ENCODE measurements at places on chromosomes 6 and 20. TPM values are rescaled to one million over a fixed set of nuclear protein-coding genes. Genes with fewer than 3 reads are reported as not detected.

Gene TPD52L1
- not detected for polyA plus RNA-seq

Gene SLC17A2
- not detected for polyA plus RNA-seq

Gene LMBRD1
- polyA plus RNA-seq: 41.4 TPM

Gene GPR31
- not detected for polyA plus RNA-seq

Gene OR2B6
- polyA plus RNA-seq: not detected

Gene CENPB
- polyA plus RNA-seq: 35.6 TPM

Gene MUCL3
- polyA plus RNA-seq: not detected

Gene HDGFL1
- not detected for polyA plus RNA-seq

Gene RBPJL
- polyA plus RNA-seq: not detected

Gene ZNF311
- 2.8 TPM for polyA plus RNA-seq
